ENCODE measurements at places on chromosomes 13 and 19.

- DNase-seq, result no peak
These were observed 173.0 kb downstream of the OLFM4 start for GRCh38 chr13:53201454-53202225.

GRCh38 chr13:40490086-40490758 lies 176.2 kb downstream of the FOXO1 start:
- peak; percentile 21 for DNase-seq

DNA sequence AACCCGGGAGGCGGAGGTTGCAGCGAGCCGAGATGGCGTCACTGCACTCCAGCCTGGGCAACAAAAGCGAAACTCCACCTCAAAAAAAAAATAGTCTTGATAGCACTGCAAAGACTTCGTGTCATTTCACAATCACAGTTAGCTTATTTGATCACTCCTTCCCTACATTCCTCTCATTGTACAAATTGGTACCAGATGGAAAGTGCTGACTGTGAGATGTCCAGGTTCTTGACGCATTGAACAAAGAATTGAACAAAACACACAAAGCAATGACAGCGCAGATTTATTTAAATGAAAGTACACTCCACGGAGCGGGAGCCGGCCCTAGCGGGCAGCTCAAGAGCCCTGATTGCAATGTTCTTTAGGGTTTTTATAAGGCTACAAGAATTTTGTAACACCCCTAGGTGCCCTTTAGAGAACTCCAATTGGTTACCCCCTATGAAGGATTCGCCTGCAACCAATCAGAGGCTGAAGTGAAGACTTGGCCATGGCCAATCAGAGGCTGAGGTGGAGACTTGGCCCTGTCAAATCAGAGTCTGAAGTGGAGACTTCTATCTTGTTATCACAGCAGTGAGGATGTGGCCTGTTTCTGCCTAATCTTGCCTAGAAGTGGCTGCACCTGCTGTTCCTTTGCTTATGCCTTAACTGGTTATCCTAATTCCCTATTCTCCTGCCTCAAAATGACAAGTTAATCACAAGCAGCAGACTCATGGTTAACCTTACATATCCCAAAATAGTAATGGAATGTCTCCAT lies 16.7 kb downstream of the ZNF556 start:
- DNase-seq, result no peak

- no peak for DNase-seq
These were observed 496.2 kb downstream of the COG6 start for GRCh38 chr13:40151673-40152072.

GRCh38 chr13:114107686-114108081 lies 24.7 kb downstream of the RASA3 start:
- no peak for DNase-seq

DNA sequence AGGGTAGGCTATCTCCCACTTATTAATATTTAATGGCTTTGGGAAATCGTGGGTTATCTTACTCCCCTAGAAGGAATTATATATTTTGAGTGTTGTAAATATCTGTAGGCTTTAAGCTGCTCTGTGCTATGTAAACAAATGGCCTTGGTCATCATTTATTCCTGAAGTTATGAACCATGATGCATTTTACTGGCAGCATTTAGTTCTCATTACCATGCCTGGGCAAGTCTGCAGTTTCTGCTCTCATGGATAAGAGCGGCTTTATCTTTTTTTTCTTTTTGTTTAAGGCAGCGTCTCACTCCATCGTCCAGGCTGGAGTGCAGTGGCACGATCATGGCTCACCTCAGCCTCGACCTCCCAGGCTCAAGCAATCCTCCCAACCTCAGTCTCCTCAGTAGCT lies 156.1 kb downstream of the IRS2 start:
- no peak for DNase-seq
